ENCODE measurements at places on chromosomes 16 and 17.

GRCh38 chr17:6927290-6928126 is 68.3 kb upstream of the ALOX12 start:
- no peak for DNase-seq

DNA sequence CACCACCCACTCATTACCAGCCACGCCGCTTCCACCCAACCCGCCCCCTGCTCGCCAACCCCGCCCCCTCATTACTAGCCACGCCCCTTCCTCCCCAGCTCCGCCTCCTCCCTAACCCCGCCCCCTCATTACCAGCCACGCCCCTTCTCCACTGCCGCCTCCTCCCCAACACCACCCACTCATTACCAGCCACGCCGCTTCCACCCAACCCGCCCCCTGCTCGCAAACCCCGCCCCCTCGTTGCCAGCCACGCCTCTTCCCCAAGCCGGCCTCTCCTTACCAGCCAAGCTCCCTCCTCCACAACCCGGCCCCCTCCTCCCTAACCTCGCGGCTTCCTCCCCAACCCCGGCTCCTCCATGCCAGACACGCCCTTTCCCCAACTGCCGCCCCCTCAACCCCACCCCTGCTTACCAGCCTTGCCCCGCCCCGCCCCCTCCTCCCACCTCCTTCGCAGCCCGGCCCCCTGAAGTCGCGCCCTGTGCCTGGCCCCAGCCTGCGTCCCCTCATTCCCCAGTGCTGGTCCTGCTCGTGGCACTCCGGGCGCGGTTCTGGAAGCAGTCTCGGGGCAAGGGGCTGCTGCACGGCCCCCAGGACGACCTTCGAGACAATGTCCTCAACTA is 7.3 kb downstream of the SLC22A31 start:
- DNase-seq: peak; percentile 72

DNA sequence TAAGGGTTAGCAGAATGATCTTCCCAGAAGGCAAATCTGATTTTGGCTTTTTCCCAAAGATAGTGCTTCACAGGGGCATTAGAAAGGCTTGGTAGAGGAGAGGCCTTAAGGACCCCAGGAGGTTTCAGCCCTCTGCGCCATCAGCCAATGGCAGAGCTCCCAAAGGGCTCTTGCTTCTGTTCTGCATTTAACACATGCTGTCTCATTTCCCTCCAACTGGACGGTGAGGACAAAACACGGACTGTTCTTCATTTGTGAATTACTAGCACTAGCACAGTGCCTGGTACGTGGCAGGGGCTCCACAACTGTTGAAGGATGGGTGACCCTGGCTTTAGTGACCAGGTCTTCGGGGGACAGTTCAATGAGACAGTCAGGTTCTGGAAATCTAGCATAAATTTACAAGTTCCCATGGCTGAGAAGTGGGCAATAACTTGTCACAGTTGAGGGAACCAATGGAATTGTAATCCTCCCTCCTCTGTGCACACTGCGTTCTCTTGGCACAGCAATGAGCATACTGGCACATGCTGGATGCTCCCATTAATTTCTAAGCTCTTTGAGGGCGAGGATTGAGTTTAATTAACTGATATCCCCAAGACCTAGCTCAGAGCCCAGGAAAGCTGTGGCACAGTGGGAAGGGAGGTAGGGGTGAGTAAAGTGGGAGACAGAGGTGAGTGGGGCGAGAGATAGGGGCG is 45.4 kb downstream of the COG7 start:
- no peak for DNase-seq

GRCh38 chr16:29756654-29757053 is 10.9 kb upstream of the C16orf54 start:
- no peak for DNase-seq

DNA sequence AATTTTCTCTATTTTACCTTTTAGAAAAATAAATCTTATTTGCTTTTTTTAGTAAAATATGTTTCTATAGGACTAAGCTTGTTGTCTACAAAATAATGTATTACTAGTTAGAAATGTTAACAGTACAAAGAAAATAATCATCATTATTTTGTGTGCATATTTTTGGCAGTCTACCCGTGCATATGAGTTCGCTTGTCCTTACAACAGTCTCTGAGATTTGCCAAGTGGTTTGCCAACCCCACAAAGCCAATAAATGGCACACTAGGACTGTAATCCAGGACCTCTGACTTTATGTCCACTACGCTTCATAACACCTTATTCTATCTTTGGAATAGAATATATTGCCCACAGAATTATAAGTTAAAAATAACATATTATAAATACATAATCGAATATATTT is 152.0 kb downstream of the KCNJ2 start:
- DNase-seq: no peak

DNA sequence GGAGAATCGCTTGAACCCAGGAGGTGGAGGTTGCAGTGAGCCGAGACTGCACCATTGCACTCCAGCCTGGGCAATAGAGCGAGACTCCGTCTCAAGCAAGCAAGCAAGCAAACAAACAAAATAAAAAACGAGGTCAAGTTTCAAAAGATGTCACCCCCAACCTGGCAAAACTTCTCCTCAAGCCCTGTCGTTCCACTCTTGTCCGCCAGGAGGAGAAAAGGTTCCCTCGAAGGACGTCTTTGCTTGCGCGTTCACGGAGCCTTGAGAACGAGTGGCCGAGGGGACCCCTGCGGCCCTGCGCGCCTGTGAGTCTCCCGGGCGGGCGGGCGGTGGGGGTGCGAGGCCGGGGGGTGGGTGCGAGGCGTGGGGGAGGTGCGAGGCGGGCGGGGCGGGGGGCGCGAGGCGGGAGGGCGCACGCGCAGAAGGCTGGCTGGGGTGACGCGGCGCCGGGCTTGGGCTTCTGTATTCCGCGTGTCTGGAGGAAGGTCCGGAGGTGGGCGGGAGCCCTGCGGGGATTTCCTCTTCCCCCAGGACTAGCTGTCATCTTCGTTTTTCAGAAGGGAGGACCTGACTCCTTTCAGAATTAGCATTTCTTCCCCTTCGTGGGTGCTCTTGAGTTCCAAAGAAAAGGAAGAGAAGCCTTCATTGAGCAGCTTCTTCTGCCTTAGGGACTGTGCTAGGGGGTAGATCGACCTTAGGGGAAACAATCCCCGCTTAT is 3.7 kb downstream of the SLC52A1 start:
- peak; percentile 84 for DNase-seq

- DNase-seq: no peak
These were observed 27.2 kb downstream of the CDR2 start for GRCh38 chr16:22347100-22347820.

DNA sequence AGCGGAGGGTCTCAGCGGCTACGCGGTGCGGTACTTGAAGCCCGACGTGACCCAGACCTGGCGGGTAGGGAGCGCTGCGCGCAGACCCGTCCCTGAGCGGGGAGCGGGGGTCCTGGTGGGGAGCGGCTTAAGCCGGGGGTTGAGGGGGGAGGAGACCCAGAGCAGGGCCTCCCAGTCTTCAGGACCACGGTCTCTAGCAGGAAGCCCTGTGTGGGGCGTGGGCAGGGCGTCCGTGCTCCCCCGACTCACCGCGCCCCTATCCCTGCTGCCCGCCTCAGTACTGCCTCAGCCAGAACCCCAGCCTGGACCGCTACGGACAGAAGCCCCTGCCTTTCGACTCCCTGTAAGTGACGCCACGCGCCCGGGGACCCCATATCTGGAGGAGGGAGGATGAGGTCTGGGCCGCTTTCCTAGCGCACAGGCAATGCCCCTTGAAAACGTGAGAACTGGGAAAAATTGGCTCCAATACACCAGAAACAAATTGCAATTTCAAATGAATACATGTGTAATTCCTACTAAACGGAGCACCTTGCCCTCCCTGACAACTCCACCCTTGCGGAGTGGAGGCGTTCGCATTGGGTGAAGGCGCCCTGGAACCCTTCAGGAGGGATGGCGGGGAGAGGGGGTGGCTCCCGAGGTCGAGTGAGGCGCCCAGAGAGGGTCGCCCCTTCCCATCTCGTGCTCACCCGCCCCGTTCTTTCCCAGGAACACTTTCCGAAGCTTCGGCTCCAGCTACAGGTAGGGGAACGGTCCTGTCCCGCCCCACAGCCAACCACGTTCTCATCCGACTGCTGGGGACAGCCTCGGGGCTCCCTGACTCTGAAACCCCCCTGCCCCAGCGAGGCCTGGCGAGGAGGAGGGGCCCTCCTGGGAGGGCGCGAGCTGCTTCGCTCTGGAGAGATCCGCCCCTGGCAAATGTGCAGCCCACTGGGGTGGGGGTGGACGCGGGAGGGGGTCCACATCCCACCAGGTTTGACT is 14.6 kb upstream of the CNGB1 start:
- DNase-seq: no peak

DNA sequence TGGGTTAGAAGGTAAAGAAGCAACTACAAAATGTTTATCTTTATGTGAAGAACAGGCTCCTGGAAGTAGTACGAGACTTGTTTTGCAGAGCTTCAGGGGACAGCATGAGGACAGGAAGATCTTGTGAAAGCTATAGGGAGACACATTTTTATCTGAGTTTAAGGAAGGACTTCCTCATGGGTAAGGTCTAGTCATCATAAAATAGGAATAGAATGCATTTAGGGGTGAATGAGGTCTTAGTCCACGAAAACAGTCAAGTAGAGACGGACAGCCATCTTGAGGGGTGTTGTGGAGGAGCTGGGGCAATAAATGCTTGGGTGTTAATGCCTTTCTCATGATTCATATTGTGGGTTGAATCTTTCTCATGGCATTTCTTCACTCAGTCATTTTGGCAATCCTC is 24.3 kb downstream of the KCNJ16 start:
- no peak for DNase-seq

- no peak for DNase-seq
These were observed 827 bp downstream of the MPO start for GRCh38 chr17:58279736-58280479.

GRCh38 chr17:20920095-20920814 is 122.6 kb downstream of the USP22 start:
- no peak for DNase-seq

DNA sequence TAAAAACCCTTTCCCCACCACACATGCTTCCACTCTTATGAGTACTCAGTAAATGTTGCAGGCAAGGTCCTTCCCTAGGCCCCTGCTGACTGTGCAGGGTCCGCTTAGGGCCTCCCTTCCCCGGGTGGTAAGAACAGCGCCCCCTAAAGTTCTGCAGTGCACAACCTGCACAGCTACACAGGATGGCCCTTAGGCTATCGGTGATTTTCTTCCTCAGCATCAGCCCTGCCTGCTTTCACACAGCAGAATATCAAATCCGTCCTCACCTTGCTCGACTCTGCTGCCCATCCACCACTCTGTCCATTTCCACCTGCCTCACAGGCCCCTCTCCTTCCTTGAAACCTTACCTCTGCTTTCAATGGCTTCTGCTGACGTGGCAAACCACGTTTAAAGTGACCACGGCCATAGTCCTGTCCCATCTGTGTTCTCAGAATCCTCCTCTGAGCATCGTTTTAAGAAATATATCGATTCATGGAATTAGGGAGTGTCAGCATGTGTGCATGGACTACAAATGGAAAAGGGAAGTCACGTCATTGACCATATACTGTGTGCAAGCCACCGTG is 51.4 kb upstream of the TMEM132E start:
- DNase-seq: no peak

DNA sequence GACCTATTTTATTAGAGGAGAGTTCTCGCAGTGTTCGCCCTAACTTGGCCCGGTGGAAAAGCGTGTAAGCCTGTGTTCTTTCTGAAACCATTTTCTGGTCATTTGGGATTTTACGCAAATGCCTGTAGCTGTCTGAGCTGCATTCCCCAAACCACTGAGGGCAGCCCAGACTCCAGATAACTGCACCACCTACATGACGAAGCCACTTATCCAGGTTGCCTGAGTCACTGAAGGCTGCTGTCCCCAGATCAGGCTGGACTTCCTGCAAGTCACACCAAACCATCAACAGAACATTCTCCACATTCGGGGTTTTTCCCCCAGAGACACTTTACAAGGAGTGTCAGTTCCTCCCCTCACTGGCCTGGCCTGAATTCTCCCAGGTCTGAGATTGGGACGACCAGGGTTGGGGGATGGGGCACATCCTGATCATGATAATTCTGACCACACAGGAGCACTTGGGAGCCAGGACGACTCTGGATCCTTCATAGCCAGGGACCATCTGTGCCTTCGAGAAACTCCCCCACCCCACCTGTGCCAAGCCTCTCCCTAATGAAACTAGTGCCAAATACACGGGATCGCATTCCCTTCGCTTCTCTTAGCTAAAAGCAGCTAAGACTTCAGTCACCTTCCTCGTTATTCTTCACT is 2.3 kb downstream of the RPRML start:
- DNase-seq: no peak

DNA sequence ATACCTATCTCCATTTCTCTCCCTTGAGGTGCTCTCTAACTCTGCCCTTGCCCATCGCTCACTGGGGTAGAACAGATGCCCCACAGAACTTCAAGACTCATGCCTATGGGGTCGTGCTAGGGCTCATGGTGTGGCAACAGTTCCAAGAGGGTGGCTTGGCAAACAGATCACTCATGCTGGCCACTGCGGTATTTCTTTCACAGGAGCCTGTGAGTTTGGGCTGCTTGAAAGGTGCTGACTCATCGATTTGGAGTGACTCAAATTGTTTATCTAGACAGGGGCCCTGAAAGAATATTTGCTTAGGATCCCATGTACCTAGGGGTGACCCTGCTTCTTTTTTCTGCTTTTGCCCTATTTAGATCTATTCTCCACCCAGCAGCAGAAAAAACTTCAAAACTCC is 69.9 kb downstream of the IRX5 start:
- no peak for DNase-seq

DNA sequence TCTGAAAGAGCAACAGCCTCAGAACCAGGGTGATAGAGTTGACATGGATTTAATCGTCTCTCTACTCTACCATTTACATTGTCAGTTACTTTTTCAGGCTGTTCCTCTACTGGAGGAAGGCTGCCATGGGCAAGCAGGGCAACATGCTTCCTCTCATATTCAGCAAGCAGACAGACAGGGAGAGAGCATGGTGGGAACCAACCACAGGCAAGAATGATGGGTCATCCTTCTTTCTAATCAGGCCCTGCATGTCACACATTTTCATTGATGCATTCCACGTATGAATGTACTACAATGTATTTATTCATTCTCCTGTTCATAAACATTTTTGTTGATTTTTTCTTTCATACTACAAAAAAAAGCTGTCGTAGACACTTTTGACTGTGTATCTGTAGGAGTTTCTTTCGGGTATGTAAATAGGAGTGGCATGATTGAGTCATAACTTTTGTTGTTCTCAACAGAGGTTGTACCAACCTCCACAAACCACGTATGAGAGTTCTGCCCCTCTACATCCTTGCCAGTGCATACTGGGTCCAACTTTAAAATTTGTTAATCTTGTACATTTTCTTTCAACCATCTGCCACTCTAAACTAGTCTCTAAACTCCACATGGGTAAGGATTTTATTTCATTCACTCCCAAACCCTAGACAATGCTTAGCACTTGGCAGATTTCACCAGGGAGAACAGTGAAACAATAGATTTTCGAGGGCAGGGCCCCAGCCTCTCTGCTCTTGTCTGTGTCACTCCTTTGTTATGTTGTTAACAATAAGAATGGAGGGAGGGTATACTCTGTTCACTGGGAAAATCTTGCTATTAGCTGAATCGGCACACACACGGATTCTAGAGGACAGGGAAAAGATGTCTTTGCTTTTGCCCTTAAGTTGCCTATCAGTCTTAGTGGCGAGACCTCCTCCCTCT is 58.7 kb downstream of the CMC2 start:
- DNase-seq: no peak

- no peak for DNase-seq
These were observed 147.2 kb downstream of the RBFOX3 start for GRCh38 chr17:79463421-79464317.

- DNase-seq: peak; percentile 19
These were observed 51.8 kb downstream of the LMF1 start for GRCh38 chr16:918741-919657.
